ENCODE measurements at places on chromosomes 6 and 20.

- no peak for DNase-seq
These were observed 88.9 kb upstream of the NT5E start for GRCh38 chr6:85360794-85361642.

GRCh38 chr20:1587781-1588532 lies 30.5 kb upstream of the SIRPD start:
- no peak for DNase-seq

- DNase-seq = no peak
These were observed 1524.3 kb downstream of the HACE1 start for GRCh38 chr6:103335412-103335811.

GRCh38 chr6:6931071-6932025 lies 176.4 kb upstream of the RREB1 start:
- DNase-seq = no peak

DNA sequence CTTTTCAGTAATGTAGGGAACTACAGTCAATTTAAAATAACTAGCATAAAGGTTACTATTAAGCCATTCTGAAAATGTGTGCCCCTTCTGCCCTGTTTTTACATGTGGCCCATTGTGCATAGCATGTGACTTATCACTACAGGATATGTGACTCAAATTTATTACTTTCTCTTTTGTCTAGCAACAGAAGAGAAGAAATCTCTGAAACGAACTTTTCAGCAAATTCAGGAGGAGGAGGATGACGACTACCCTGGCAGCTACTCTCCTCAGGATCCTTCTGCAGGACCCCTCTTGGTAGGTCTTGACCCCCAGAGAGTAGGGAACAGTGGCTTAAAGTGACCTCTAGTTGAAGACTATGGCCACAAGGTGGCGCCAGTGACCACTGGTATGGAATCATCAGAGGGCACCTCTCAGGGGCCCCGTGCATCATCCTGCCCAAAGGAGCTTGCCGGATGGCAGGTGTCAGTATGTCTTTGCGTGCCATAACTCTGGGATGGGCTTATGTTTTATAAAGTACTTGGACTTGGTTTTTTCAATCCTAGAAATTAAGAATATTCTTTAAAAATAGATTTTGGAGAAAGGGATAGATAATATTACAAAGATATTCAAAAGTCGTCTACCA lies 23.9 kb downstream of the RPRD1B start:
- DNase-seq = peak; percentile 58

DNA sequence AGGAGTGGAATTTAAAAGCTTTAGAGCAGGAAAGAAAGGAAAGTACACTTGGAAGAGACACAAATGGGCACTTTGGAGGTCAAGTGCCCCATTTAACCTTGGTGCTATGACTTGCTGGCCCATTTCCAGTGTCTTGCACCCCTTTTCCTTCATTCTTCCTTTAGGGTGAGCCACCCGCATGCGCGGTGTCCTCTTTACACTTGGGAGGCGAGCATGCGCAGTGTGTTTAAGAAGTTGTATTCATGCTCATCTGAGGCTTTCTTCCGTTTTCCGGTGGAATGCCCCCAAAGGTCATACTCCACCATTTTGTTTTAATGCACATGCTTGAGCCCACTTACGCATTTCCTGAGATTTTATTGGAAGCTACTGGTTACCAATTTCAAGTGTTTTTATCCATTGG lies 29.1 kb downstream of the TMEM170B start:
- no peak for DNase-seq
